ELF-1 (cell line): ENCODE measurements at places on chromosomes 2 and 18.

- no peak for DNase-seq
Observed at GRCh38 chr2:238861766-238862315, 14.0 kb downstream of the TWIST2 start.

- no peak for DNase-seq
Observed at GRCh38 chr2:12733846-12734245, 17.1 kb downstream of the TRIB2 start.

GRCh38 chr2:110657724-110658305 lies 20.0 kb downstream of the BUB1 start:
- DNase-seq, result no peak

DNA sequence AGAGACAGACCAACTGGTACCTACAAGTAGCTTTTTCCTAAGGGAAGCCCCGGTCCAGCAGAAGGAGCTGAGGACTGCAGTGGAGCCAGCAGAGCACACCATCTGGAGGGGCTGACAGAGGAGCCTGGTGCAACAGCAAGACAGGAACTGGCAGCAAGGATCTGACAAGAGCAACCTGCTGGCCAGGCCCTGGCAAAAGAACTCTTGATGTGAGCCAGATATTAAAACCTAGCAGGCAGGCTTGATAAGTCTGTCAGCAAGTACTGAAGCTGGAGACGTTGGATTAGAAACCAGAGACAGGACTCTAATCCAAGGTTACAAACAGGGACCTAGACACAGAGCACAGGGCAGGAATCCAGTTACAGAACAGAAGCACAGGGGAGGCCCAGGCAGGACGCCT lies 260.7 kb upstream of the MGAT5 start:
- peak; percentile 37 for DNase-seq
